ENCODE measurements at places on chromosomes 3 and 15.

DNA sequence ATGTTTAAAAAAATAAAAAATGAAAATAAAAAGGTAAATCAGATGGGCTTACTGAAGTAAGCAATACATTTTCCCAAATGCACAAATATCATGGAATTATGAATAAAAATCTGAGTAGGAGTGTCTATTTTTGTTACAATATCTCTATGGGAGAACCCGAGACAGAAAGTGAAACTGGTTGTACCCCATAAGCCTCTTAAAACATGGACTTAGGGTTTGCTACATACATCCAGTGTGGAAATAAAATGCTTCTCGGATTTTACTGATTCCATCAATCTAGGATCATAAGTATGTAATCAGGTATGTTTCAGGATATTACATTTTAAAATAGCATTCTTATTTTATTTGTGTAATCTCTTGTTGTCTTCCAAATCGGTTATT, 177.8 kb upstream of the CDIN1 start:
- no peak for DNase-seq

DNA sequence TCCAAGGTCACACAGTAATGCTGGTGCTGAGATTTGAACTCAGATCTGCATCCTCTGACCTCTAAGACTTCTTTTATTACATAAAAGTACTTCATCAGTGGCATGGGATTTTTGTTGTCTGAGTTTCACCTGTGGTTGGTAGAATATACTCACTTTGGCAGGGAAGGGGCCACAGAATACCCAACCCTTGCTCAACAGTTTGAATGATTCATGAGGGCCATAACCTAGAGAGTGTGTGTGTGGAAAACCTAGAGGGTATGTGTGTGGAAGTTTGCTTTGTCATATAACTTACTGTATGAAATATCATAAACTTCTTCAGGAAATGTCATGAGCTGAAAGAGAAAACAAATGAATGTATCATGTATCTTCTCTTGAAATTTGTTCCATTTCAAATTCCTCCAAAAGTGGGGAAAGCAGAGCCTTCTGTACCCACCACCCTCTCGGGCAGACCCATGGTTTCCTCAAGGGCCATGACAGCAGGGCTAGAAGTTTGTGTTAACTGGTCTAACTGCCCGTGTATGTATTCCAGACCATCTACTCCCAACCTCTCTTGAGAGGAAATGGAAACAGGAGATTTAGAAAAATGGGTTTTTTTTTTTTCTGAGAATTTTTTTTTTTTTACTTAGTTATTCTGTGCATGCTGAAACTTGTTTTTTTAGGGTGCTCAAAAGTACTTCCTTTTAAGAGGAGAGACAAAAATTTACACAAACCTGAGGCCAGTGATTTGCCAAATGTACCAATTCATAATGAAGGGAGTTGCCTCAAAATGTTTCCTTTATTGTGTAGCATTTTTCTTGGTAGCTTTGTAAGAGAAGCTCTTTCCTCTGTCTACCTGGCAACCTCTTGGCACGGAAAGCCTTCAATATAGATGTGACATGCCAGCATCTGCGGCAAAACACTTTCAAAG, 127.0 kb downstream of the TPRG1 start:
- DNase-seq = no peak

- no peak for DNase-seq
Measured at GRCh38 chr15:40999190-40999589, 45.9 kb downstream of the CHAC1 start.

DNA sequence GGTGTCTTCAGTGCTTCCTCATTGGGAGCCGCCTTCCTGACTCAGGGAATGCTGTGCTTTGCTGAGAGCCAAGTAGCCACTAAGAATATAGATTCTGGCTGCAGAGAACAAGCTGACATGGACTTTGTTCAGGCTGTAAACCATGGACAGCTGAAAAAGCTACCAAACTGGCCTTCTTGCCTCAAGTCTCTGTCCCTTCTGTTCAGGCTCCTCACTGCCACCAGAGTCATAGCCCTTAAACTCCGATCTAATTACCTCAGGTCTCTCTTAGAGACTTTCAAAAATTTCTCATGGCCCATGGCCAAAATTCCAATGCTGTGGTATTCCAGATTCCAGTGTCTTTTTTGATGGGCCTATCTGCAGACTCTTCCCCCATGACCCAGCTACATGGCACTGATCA, 19.4 kb upstream of the PTX3 start:
- DNase-seq = no peak

DNA sequence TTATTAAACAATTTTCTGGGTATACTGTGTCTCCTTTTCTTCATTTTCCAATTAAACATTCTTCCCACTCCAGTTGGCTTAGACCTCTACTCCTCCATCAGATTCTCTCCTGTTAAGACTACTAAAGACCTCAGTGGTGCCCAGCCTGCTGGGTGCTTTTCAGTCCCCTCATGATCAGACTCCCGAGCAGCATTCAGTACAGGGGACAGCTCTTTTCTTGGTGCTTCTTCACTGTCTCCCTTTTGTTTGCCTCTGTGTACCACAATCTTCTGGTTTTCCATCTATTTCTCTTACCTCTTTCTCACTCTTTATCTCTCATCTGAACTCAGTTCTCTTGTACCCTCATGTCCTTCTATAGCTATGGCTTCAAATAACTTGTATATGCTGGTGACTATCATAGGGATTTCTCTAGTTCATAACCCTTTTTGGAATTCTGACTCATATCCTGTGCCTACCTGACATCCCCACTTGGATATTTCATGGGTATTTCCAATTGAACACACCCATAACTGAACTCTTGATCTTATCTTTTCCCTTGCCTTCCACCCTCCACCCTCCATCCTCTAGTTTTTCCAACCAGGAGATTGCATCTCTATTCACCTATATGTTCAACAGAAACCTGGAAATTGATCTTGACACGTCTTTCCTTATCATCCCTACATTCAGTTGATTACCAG, 55.6 kb upstream of the ABHD10 start:
- DNase-seq = no peak

DNA sequence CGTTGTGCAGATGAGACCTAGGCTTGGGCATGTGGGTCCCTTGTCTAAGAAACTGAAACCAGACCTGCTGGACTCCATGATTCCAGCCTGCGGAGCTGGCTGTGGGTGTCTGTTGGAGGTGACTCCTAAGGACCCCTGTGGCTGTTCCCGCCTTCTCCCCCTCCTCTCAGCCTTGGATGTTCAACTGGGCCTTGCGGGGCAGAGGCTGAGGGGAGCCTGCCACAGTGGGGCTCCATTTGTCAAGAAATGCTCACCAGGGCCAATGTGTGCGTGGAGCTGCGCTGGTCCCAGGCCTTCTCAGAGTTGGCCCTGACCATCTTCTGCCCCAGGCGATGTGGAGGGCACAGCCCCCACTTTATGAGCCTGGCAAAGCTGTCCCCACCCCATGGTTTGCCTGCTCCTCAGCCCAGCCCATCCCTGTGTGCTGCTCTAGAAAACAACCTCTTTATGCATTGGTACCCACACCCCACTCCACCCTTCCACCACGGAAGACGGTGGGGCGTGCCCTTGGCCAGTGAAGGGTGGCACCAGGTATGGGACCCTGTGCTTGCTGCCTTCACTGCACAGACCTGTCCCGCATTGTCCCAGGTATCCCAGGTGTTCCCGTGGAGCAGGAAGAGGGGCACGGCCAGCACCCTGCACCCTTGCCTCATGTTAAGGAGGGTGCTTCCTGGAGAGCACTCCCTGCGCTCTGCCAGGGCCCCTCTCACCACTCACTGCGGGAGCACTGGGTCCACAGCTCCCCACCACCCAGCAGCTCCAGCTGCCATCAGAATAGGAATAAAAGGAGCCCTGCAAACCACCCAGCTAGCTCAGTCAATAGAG, 7.9 kb downstream of the MESP2 start:
- DNase-seq = no peak

DNA sequence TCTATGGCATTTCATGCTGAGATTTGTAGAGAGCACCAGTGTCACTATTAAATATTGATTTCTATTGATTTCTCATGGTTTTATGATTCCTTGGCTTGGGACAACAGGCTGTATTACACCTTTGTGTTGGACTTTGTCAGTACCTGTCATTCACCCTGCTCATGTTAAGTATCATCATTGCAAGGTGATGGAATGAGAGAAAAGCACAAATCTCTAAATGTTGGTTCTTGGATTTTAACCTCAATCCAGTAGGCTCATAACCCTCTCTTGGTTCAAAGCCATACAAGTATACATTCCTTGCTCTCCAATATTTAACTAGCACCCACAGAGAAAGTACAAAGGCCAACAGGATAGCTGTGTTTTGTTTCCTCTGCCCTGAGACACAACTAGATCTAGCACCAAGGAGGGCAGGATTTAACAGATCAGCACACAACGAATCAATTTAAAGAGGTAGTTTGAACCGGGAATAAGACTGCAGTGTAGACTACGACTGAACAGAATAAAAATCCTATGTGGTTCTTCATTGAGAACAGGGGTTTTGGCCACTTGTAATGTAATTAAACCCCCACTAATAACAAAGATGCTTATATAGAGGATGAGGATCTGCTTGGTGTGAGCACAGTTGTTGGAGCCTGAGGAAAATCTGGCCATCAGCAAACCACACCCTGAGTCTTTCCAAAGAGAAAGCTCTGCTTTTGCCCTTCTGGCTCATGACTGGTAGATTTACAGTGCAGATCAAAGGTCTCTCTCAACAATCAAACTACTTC, 78.0 kb upstream of the TNFSF10 start:
- DNase-seq = no peak

DNA sequence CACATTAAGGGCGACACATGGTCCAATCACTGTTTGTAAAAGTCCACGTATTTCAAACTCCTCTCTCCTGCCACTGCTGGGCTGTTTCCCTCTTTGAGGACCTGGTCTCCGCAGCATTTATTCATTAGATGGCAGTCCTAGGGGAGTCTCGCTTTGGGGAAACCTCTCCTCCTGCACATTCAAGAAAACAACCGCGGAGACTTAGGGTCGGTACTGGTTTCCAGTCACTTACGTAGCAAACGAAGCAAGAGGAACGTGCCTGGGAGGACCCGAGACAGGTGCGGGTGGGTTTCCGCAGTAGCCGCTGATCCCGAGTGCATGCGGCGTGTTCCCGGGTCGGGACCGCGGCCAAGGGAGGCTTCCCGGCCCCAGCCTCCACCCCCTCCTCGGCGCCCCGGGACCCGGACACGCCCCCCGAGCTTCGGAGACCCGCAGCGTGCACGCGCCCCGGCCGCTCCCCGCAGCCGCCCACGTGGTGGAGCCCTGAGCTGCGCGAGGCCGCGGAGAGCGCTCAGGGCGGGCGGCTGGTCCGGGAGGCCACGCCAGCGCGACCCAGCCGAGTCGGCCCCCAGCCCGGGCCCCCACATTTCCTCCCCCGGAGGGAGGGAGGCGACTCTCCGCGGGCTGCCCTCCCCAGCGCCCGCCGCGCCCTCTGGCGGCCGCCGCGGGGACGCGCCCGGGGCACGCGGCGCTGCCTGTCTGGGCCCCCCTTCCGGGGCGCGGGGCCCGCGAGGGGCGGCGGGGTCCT, 1.1 kb upstream of the IGF1R start:
- no peak for DNase-seq

- no peak for DNase-seq
Measured at GRCh38 chr3:77873598-77873997, 833.7 kb downstream of the ROBO2 start.

DNA sequence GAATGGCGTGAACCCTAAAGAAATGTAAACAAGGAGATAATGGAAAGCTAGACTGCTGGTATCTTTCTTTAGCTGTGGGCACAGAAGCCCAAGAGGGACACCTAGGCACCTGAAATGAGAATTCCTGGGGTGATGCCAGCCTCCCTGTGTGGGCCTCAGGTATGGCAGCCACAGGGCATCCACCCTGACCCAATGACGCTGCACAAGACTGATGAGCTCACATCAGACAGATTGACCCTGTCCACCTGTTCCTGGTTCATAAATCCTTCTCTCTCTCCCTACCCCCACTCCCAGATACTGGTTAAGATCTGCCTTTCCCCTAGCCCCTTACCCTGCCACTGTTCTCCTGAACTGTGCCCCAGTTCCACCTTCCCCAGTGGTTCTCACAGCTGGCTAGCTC, 1.5 kb downstream of the GLB1 start:
- DNase-seq = no peak

All from esophagus squamous epithelium (tissue), 5 donors.